ENCODE measurements at places on chromosomes 2 and 18.

DNA sequence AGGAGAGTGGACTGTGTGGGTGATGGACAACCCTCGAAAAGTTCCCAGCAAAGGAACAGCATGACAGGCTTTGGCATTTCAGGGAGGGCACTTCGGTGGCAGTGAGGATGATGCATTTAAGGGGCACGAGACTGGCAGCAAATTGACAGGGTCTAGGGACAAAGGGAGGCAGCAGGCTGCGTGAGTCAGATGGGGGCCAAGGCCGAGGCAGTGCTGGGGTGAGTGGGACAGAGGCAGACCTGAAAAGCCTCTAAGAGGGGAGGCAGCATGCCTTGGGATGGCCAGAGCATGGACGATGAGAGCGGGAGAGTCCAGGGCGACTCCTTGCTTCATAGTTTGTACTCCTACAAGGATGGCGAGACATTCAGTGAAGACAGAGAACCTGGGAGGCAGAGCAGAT lies 49.5 kb upstream of the LYPD1 start:
- DNase-seq, result no peak

- DNase-seq, result peak; percentile 64
These were observed 95.1 kb downstream of the CRIM1 start for GRCh38 chr2:36450466-36451196.

DNA sequence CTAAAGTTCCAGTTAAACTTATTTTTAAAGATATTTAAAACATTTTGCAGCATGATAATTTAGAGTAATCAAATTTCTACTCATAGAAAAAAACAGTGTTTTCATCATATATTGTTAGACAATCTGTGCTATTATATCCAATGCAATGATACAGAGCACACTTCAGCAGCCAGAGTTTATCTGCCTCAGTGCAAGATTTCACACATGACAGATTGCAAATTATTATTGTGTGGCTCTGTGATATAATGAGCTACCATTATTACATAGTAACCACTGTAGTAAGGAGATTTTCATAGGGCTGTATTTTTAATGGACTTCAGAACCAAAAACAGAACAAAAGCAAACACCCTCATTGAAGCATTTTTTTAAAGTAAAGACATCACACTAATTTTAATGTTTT lies 762.4 kb downstream of the DSC3 start:
- no peak for DNase-seq

GRCh38 chr18:61136711-61137251 lies 196.4 kb upstream of the CDH20 start:
- no peak for DNase-seq

DNA sequence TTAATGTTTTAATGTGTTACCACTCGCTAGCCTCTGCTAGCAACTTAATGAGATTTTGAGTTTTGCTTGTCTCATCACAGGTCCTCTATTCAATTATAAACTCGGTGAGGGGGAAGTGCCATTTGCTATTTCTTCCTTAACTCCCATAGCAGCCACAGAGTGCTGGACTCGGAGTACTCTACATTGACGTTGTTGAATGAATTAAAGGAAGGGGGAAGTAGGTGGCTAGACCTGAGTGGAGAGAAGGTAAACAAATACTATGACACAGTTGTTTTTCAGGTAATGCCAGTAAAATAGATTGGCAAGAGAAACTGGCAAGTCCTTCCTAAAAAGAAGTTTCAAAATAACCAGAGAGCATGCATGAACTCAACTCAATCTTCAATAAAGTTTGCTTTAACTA lies 339.3 kb downstream of the HRH4 start:
- DNase-seq, result peak; percentile 4

DNA sequence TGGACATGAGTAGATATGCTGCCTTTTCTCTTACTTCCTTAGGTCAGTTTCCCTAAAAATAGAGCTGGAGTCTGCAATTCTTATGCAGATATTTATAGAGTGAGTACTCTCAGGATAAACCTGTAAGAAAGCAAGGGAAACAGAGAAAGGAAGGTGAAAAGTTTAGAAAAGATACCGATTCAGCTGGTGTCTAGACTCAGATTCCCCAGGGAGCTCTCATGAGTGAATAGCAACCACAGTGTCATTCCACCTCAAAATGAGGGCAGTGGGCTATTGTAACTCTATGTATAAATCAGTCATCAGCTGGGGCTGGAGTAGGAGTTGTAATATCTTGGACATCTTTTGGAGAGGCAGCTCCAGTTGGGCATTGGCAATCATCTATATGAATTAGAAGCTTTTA lies 1485.1 kb upstream of the TMEFF2 start:
- DNase-seq, result no peak

DNA sequence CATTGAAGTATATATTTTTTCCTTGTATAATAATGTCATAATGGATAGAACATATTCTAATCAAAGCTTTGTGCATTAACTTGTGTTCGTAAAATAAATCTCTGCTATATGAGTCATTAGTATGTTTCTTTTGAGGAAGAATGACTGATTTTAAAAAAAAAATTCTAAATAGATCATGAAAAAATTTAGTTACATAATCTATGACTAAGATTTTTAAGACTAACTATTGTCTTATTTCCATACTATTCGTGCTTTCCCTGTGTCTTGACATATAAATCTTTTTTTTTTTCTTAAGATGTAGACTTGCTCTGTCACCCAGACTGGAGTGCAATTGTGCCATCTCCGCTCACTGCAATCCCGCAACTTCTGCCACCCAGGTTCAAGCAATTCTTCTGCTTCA lies 226.1 kb downstream of the DSEL start:
- no peak for DNase-seq

- no peak for DNase-seq
These were observed 1368.4 kb upstream of the LRRTM1 start for GRCh38 chr2:81672923-81673322.

GRCh38 chr2:138503087-138503442 lies 1.5 kb downstream of the SPOPL start:
- DNase-seq, result peak; percentile 49

DNA sequence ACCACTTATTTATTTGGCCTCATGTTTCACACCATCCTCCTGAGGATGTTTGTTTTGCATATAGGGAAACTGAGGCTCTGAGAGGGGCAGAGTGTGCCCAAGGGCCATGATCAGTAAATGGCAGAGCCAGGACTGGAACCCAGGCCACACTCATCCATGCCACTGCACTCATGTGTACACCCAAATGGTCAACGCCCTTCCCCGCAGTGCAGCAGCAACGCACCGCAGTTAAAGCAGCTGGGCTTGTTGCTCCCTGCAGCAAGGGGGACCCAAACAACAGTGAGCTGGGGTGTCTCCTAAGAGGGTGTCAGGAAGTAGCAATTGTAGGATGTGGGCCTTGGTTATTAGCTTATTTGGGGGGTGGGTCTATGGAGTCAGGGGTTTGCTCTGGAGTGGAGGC lies 36.6 kb downstream of the ZAP70 start:
- no peak for DNase-seq

DNA sequence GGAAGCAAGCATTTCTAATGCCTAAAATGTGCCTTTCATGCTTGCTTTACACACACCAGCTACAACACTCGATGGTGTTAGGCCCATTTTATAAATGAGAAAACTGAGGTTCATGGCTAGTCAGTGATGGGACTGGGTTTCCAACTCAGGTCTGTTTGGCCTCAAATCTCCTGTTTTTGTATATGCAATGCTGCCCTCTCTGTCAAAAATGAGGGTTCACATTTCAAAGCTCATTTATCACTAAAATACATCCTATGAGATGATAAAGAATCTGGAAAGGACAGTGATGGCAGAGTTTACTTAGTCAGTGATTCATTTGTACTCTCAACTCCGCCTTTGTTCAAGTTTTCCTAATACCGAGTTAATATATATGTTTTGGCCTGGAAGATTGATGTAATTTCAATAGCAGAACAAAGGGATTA lies 92.3 kb downstream of the KCTD1 start:
- DNase-seq, result peak; percentile 42

DNA sequence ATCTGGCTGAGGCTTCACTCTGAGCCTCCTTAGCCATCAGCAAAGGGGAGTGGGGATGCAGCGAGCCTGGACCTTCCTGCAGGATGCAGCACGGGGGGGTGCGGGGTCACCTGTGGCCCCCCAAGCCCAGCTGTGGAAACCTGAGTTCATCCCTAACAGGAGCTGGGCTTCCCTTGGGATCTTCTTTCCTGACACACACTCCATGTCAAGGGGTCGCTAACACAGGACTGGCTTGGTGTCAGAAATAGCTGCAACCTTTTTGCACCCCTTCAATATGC lies 174.7 kb downstream of the RTP5 start:
- no peak for DNase-seq

DNA sequence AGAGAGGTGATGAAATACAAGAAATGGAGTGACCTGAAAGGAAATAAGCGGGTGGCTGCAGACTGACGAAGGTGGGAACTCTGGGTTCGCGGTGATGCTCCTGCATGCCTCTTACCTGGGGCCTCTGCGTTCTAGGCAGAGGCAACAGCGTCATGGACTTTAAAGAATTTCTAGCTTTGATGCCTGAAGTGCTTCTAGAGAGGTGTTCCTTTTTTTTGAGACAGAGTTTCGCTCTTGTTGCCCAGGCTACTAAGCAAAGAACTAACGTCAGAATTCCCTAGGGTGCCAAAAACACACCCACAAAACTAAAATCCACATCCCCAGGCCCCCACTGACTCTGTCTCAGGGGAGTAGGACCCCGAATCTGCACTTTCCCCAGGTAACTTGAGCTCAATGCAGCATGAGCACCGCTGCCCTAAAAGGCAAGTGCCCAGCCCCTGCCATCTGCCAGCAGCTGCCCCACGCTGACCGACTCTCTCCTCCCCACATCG lies 110.5 kb upstream of the ID2 start:
- no peak for DNase-seq

GRCh38 chr18:68564351-68564750 lies 150.6 kb downstream of the TMX3 start:
- DNase-seq, result no peak

GRCh38 chr2:233846387-233847247 lies 7.7 kb downstream of the HJURP start:
- no peak for DNase-seq
